Stimulated activated CD8-positive, alpha-beta memory T cell treated with anti-CD3 and anti-CD28 coated beads, Interleukin-4, amount 100 ng/mL, for 4 hours (primary cell): ENCODE measurements at places on chromosomes 3 and 15.

DNA sequence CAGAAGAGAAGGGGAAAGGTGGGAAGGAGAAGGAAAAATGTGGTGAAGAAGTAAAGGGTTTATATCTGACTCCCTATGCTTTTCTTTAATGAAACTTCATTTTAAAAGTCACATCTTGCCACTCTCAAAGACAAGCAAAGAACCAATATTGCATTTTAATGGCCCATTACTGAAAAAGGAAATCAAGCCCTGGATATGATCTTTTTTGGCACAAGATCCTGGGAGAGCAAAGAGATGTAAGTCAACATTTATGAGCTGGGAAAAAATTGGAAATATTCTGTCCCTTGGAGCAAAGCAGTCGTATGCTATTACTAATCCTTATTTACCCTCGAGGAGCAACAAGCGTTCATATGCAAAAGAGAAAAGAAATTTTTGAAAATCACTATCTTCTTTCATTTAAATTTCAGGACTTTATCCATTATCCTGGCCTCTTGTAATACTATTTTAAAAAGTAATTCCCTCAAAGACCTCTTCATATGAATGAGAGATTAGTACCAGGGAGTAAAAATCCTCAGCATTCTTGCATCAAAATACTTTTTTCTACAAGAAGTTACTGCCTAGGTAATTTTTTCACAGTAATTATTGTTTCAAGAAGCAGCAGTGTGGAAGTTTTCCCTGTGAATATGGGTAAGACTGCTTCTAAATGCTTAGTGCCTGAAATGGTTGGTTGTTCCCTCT, 435.3 kb upstream of the PDZRN3 start:
- DNase-seq: no peak

DNA sequence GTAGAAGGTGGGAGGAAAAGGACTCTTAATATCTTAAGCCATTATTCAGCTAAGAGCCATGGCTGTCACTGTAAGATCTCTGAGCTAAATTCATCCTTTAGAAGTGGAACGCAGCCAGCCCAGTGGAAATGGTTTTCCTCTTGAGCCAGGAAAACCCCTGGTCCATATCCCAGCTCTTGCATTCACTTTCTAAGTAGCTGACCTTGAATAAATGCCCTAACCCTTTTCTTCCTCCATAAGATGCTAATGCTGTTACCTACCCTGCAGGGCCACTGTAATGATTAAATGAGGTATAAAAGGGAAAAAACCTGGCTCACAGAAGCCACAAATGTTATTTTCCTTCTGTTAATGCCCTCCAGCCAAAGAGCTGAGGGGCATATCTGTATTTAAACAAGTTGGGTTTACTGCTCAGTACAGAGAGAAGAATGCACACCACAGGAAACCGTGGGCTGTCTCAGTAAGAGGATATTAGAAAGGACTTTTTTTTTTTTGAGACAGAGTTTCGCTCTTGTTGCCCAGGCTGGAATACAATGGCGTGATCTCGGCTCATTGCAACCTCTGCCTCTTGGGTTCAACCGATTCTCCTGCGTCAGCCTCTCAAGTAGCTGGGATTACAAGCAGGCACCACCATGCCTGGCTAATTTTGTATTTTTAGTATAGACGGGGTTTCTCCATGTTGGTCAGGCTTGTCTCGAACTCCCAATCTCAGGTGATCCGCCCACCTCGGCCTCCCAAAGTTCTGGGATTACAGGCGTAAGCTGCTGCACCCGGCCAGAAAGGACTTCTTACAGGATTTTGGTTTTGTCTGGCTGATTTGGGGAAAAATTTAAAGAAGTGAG, 6.8 kb downstream of the UBL7 start:
- no peak for DNase-seq

- no peak for DNase-seq
Measured at GRCh38 chr3:100317912-100318311, 16.6 kb upstream of the NIT2 start.

GRCh38 chr3:193593668-193594030, 641 bp downstream of the OPA1 start:
- DNase-seq: no peak

DNA sequence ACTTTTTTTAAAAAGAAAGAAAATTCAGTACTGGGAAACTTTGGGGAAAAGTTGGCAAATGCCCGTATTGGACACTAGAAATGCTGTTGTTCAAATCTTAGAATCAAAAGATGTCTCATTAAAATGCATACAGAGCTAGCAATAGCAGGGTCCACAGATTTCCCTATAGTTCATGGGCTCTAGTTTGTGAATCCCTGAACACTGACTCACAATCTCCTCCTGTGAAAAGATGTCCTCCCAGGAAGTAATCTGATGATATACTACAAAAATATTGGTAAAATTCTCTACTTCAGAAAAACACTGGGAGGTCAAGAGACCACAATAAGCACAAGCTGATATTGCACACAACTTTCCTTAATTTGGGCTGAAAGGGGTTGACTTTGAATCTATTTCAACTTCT, 568.4 kb upstream of the ZNF385D start:
- no peak for DNase-seq

- DNase-seq: no peak
Measured at GRCh38 chr3:131353986-131354385, 27.6 kb upstream of the NUDT16 start.

GRCh38 chr3:95184038-95184437, 1121.2 kb downstream of the NSUN3 start:
- DNase-seq: no peak

- DNase-seq: no peak
Measured at GRCh38 chr3:176787506-176787905, 409.8 kb downstream of the TBL1XR1 start.

GRCh38 chr3:17518189-17519059, 224.0 kb downstream of the TBC1D5 start:
- no peak for DNase-seq

GRCh38 chr3:31295150-31295765, 237.5 kb upstream of the STT3B start:
- DNase-seq: no peak

DNA sequence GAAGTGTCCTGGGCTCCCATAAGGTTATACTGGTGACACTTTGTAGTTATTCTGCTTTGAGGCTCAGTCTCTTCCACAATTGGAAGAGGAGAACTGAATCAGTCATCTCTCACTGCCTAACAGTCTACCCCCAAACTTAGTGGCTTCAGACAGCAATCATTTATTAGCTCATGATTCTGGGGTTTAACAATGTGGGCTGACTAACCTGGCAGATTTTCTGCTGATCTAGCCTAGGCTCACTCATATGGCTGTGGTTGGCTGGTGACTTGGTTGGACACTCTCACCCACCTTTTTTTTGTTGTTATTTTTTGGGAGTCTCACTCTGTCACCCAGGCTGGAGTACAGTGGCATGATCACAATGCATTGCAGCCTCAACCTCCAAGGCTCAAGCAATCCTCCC, 7.1 kb downstream of the GPD1L start:
- DNase-seq: no peak

- no peak for DNase-seq
Measured at GRCh38 chr3:179828738-179829137, 175.9 kb downstream of the USP13 start.

GRCh38 chr3:159884661-159885402, 103.8 kb upstream of the IL12A start:
- DNase-seq: no peak

DNA sequence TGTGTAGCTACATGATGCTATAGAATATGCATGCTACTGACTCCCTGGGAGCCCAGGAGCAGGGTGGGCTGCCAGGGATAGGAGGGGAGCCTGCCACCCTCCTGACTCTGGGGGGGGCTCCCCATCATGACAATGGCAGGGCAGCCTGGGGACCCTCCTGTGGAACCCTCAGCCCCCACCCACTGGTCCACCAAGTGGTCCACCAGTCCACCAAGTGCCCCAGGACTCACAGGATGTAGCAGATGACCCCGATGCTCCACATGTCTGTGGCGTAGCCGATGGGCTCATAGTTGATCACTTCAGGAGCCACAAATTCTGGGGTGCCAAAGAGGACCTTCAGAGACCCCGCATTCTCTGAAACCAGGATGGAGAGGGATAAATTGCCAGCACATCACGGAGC, 53.0 kb upstream of the HACD2 start:
- no peak for DNase-seq

GRCh38 chr15:52303093-52303772, 7.6 kb upstream of the MYO5C start:
- DNase-seq: no peak

GRCh38 chr3:62376906-62377877, 3.8 kb upstream of the FEZF2 start:
- DNase-seq: no peak

GRCh38 chr3:72932416-72932815, 44.6 kb downstream of the GXYLT2 start:
- no peak for DNase-seq

DNA sequence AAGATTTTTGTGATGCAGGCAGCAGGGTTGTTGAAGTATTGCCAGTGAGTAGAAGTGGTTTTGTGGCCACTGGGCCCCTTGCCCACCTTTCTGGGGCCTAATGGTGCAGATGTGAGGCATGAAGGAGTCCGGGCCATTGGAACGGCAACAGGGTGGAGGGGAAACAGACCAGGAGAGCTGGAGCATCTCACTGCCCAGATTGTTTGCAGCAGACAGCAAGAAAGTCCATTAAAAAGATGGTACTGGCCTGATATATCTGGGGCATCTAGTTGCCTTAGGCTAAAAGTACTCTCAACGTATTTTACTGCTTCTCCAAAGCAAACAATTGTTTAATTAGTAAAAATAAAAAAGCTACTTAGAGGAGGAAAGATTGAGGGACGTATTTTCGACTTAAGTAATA, 298.4 kb downstream of the SATB1 start:
- no peak for DNase-seq

GRCh38 chr3:182122779-182123178, 411.1 kb downstream of the SOX2 start:
- no peak for DNase-seq

DNA sequence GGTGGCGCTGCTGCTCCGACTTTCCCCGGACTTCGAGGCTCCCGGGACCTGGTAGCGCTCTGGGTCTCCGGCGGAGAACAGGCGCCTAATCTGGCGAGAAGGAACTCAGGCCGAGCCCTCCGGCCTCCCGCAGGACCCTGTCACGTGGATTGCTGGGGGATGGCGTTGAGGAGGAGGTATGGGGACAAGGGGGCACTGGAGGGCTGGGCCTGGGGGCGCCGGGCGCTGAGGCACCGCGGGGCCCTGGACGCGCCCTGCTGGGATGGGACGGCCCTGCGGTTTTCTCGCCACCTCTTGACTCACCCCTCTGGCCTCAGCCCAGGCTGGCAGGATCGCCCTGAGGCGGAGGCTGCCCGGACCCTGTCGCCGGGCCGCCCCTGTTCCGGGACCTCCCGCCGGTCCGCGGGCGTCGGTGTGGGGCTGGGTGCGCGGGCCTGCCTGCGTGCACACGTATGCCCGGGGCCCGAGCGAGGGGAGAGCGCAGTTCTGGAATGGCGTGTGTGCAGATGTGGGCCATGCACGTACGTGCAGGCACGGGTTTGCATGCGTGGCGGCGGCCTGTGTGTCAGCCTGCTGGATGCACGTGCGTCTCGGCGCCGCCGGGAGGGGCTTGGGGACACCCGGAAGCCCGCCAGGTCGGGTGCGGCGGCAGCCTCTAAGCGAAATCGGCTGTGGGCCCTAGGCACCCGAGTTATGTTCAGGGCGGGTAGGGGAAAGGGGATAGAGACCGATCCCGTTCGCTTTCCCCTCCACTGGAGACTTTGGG, 752 bp downstream of the C15orf39 start:
- DNase-seq: peak; percentile 69

DNA sequence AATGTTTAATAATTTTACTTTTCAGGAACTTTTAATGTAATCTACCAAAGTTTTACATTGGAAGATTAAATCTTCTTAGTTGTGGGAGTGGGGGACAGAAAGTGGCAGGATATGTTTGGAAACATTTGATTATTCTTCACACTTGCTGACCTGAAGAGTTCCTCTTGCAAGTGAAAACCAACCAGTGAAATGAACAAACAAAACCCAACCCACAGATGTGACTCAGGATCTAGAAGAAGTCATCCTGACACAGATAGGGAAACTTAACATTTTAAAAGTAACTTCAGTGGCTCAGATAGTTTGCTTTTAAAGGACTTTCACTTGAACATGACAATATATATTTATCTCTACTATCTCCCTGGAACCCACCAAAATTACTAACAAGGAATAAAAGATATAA, 55.4 kb downstream of the ASTE1 start:
- no peak for DNase-seq

DNA sequence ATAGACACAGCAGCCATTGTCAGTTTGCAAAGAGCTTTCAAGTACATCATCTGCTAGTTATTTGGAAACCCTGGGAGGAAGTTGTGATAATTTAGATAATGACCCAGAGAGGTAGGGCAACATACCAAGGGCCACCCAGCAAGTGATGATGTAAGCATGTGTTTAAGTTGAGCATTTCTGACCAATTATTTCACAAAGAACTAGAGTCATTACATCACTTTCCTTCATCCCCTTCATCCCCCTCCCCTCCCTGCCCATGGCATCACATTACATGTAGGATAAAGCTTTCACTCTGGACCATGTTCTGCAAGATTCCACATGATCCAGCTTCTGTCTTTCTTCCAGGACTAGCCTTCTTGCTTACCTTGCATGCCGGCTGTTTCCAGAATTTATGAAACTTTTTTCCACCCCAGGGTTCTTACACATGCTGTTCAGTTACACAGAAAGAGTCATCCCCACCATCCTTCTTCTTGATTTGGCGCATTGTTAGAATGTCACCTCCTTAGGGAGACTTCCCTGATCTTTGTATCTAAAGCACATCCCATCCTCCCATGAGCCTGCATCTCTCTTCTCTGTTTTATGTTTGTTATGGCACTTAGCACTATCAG, 71.3 kb downstream of the PTPRG start:
- no peak for DNase-seq

DNA sequence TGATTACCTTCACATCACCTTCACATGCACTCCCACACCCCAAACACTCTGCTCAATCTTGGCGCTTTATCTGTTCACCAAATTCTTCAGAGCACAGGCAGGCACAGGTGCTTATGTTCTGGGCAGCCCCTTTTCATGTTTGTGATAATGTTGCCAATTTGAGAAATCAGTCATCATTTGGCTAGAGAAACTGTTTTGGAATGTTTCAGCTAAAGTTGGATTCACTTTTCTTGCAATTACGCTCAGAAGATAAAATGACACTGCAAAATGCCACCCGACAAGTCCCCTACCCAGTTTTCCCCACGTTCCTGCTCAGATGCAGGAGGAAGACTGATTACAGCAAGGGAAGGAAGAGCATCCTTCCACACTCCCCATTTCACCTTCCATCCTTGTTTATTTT, 192.9 kb upstream of the LRRN1 start:
- DNase-seq: no peak

- no peak for DNase-seq
Measured at GRCh38 chr3:46719044-46719565, 1.4 kb upstream of the PRSS50 start.

DNA sequence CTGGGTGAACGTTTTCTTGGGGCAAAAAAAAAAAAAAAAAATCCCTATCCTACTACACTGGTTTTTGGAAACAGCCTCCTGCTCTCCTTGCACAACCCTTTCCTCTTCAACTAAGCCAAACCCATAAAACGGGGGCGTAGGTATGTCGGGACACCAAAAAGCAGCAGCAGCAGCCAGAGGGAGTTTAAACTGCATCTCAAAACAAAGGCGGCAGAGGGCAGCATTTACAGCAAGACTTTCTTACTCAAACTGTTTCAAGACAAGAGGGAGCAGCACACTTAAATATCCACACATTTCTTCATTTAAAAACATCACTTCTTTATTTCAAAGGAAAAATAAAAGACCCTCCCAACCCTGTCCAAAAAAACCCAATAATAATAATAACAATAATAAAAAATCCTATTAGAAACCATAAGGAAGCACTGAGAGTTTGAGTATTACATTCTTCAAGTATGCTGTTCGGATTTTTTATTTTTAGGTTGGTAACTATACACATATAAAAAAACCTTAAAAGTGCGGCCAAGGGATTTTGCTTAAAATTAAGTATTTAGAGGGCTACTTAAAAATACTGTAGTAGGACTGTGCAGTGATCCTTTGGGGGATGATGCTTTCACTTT, 43.9 kb upstream of the PLXND1 start:
- peak; percentile 14 for DNase-seq
